ENCODE measurements at places on chromosomes 5 and 9.
A peak's percentile ranks its signal among the peaks of the same experiment; 100 is the strongest.

DNA sequence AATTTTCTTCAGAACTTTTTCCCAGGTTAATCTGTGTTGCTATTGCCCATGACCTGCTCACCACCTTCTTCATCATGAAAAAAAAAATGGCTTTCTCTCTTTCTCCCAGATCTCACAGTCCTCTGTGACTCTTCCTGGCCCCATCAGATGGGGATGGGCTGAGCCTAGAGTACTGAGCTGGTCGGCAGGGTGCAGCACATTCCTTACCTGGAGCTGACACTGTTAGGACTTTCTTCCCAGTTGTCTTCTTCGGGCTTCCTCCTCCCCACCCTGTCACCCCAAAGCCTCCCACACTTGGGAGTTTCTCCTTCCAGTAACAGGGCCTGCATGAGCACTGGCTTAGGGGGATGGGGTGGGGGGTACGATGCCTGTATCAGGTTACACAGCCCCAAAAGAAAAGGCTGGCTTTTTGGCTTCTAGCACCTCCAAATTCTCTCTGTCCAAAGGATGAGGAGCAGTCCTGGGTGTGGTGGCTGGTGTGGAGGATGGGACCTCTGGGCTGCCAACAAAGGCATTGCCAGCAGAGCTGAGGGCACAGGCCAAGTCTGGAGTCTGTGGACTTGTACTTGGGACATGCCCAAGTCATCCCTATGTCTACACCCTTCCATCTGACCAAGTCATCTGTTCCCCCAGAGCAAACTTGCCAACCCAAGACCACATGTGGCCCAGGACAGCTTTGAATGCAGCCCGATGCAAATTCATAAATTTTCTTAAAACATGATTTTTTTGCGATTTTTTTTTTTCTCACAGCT, 68.0 kb upstream of the HSPA9 start:
- DNase-seq: no peak

GRCh38 chr9:79382044-79382443, 189.7 kb upstream of the TLE4 start:
- DNase-seq: no peak

DNA sequence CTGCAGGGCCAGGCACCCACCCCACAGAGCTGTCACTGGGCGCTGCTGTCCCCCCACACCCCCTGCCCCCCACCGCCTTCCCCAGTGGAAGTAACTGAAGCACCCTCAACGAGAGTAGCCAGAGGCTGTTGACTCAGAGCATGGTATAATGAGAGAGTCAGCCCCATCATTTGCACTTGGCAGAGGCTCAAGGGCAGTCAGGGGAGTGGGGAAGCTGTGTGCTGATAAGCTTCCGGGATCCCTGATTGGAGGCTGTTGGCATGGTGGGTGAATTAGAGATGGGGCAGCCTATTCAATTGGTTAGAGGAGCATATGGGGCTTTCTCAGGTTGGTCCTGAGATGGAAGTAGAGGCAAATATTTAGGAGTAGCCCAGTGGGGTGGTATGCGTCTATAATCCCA, 77.1 kb upstream of the GOLM1 start:
- no peak for DNase-seq

GRCh38 chr5:139251281-139251687, 42.3 kb upstream of the MATR3 start:
- DNase-seq: no peak

- DNase-seq: no peak
These were observed 118.3 kb upstream of the MVB12B start for GRCh38 chr9:126208216-126208758.

- DNase-seq: no peak
These were observed 79.2 kb downstream of the ISOC1 start for GRCh38 chr5:129173771-129174170.

DNA sequence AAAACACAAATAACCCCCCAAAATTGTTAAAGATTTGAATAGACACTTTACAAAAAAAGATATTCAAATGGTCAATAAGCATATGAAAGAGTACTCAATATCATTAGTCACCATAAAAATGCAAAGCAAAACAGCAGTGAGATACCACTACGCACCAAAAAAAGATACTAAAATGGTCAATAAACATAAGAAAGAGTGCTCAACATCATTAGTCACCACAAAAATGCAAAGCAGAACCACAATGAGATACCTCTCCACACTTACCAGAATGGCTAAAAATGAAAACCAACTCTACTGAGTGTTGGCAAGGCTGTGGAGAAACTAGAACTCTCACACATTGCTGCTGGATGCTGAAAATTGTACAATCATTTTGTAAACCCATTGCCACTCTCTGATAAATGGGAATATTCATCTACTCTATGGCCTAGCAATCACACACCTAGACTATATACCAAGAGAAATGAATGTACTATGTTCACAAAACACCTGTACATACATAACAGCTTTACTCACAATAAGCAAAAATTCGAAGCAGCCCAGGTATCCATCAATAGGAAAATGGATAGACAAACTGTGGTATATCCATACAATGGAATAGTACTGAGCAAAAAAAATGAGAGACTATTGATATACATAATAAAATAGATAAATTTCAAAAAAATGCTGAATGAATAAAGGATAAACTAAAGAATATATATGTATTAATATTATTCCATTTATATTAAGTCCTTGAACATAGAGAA, 205.0 kb upstream of the DAPK1 start:
- DNase-seq: no peak

- peak; percentile 1 for DNase-seq
These were observed 17.8 kb downstream of the SLC38A9 start for GRCh38 chr5:55694152-55694830.

- DNase-seq: no peak
These were observed 93.9 kb downstream of the SNX18 start for GRCh38 chr5:54611290-54611951.

- no peak for DNase-seq
These were observed 51.6 kb upstream of the TAS2R1 start for GRCh38 chr5:9681706-9682105.

GRCh38 chr5:131530706-131531331, 104.2 kb downstream of the RAPGEF6 start:
- no peak for DNase-seq

DNA sequence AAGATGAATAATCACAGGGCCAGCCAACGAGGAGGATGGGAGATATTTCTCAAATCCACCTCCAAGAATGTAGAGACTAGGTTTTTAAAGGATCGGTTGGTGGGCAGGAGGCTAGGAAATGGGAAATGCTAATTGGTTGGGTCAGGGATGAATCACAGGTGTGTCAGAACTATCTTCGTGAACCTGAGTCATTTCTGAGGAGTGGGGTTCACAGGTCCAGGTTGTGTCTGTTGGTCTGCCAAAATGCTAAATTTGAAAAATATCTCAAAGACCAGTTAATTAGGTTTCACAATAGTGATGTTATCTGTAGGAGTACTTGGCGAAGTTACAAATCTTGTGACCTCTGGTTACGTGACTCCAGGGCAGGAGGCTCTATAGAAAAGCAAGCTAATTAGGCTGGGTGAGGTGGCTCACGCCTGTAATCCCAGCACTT, 2.6 kb upstream of the PLAA start:
- no peak for DNase-seq

DNA sequence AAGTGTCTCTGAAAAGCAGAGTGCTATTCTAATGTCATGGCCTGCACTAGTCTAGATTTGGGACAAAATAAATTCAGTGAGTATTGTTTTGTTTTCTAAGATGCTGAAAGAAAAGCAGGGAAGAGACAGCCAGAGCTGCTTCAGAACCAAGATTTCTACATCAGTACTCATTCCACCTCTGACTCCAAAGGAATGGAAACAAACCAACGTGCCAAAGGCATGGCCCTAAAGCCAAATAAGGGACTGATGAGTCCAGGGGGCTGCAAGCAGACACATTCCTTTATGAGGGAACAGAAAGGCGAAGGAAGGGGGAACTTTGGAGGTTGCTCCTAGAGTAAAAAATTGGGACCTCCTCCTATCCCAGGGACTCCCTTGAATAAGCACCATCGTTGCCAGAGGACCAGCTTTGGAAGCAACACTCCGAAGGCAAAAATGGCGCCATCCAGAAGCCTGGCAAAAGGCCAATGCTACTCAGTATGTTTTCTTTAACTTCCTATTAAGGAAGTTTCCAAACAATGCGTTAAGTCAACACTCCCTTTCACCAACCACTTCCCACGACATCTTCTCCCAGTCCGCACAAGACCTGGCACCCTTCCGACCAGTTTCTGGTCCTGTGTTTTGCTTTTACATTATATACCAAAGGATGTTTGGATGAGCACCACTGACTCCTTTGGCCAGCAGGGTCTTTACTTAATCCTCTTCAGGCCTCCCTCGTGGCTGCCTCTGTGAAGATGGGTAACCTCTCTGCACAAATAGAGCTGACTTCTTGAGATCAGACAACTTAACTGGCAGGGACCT, 31.6 kb downstream of the ADAM19 start:
- DNase-seq: no peak

DNA sequence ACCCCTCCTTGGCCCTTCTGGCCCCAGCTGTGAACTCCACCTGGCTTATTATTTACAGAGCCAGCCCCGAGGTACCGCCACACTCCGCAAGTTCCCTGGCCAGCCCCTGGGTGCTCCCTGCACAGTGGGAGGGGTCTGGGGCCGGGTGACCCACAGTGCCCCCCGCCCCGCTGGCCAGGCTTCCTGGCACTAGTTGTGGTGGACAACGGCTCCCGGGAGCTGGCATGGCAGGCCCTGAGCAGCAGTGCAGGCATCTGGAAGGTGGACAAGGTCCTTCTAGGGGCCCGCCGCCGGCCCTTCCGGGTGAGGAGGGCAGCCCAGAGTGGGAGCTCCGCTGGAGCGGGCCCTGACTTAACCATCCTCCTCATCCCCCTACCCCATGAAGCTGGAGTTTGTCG, 3.9 kb downstream of the MAMDC4 start:
- DNase-seq: no peak

GRCh38 chr5:108545301-108545700, 163.4 kb upstream of the FBXL17 start:
- no peak for DNase-seq

DNA sequence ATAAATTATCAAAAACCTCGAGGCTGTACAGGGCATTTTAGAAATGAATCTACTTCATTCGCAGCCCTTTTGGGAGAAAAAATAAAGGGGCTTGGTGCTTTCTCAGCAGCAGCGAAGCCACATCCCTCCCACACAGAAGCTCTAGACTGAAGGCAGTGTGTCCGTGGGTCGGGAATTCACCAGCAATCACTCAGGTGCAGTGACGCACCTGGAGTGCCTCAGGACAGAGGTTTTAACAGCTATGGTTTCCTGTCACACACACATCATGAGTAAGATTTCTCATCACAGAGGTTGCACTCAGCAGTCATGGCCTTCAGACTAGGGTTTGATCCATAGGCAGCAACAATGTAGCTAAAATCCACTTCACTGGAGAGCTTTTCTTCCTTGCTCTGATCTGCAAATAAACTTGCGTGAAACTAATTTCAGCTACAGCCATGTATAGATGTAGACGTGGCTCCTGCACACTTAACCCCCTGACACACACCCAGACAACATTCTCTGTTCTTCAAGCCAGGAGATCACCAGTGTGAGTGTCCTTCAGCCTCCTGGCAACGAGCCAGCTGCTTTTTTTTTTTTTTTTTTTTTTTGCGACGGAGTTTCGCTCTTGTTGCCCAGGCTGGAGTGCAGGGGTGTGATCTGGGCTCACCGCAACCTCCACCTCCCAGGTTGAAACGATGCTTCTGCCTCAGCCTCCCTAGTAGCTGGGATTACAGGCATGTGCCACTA, 34.8 kb downstream of the DYNC2I2 start:
- no peak for DNase-seq

DNA sequence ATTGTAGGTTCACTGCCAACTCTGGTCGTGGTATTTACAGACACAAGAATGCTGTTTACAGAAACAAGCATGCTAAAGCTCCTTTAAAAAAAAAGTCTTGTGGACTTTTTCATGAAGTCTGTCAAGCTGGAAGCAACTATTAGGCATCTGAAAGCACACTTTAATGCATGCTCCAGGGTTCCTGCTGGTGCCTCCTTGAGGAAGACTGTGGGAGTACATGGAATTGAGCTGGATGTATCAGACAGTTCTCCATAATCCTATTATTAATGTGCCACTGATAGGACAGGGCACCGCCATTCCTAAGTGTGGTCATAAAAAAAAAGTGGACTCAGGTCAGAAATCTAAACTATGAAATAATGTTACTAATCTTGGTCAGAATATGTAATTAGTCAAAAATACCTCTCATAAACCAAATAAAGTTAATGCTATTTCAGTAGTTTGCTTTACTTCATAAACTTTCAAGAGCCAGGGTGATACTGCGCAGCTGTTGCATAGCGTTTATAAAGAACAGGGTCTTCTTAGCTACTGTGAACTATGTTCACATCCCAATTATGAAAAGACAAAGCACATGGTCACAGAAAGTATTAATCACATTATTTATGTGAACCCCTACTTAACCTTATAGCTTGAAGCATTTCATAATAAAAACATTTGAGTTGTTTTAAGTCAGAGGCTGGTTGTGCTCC, 390.8 kb upstream of the PTGER4 start:
- no peak for DNase-seq

DNA sequence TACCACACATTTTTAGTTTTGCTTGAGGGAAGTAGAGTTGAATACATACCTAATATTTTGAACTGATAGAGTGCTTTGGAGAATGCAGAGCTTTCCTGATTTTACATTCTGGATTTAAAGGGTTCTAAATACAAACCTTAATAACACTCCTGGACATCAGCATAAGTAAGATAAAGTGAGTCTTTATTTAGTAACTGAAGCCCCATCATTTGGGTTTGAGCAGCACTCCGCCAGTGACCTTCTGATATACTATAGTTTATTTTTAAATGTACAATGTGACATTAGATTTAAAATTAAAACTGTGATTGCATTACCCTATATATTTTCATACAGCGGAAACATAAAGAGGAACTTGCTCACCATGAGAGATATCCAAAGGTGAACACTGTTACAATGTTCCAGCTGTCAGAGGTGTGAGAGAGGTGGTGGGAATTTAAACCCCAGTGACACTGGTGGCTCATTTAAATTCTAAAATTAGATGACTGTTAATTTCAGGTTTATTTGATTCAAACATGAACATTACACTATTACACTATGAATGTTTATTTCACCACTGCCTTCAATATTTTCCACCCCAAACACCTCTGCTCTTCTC, 203.0 kb upstream of the PCSK5 start:
- DNase-seq: no peak

DNA sequence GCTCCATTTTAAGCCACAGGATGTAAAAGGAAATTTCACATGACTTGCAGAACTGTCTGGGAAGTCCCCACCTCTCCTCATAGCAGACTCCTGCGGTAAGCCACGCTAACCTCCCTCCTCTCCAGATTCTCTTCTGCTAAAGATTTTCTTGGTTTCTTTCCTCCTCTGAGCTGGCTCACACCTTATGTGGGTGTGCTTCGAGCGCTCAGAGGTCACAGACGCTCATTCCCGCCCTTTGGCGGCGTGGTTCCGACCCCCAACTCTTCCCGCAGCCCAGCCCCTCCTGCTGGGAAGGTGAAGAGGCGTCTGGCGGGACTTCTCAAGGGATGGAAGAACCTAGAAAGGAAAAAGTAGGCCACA, 32.9 kb upstream of the CDK20 start:
- no peak for DNase-seq

GRCh38 chr9:131181091-131181681, 55.8 kb downstream of the NUP214 start:
- DNase-seq: no peak

GRCh38 chr9:121133104-121133816, 58.5 kb downstream of the CNTRL start:
- DNase-seq: no peak
